ENCODE measurements at places on chromosomes 7 and 10.

DNA sequence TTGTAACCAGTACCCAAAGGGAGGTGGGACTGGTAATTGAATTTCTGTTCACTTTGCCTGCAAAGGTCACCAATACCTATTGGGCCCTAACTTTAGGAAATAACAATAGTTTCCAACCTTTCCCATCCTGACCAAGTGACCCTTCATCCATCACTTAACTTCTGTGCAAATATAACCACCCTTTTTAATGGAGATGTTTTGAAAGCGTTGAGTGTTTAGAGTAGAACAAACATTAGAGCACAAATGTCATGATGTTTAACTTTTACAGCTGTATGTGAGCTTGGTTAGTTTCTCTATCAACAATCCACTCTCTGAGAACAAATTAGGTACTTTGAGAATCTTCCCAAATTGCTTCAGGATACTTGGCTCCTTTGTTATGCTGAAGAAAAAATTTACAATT lies 66.4 kb downstream of the MET start:
- no peak for DNase-seq

- DNase-seq, result no peak
These were observed 287.3 kb downstream of the SDK1 start for GRCh38 chr7:3588341-3588740.

DNA sequence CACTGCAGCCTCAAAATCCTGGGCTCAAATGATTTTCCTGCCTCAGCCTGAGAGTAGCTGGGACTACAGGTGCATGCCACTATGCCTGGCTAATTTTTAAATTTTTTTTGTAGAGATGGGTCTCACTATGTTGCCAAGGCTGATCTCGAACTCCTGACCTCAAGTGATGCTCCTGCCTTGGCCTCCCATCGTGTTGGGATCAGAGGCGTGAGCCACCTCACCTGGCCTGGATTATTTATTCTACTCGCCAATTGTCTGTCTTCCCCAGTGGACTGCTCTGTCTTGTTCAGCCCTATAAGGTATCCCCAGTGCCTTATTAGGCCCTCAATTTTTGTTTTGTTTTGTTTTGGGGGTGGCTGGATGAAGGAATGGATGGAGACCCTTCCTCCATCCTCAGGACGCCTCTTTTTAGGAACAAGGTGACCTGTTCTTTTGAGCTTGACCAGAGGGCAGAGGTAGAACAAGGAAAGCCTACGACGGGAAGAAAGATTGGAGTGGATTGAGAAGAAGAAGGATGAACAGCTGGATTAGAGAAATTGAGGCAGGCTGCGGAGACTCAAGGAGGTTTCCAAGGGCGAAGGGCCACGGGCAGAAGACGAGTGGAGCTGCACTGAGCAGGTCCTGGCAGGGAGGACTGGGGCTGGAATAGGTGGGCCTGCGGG lies 541 bp upstream of the DENND10 start:
- no peak for DNase-seq

DNA sequence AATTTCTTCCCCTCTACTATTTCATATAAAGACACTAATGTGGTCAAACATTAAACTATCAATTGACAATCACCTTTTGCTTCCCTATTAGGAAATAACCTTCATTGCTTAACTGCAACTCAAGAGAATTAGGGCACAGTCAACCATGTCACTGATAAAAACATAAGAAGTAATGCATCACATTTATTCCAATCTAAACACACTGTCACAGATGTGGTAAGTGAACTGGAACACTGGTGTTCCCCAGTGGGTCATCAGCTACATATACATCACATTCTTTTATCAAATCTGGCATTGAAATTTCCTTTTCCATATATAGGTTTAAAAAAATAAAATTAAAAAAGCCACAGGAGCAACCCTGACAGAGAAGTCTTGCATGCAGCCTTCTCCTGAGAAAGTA lies 3.7 kb downstream of the TRIL start:
- DNase-seq, result no peak

GRCh38 chr10:69383558-69383957 lies 33.2 kb downstream of the TACR2 start:
- DNase-seq, result no peak

DNA sequence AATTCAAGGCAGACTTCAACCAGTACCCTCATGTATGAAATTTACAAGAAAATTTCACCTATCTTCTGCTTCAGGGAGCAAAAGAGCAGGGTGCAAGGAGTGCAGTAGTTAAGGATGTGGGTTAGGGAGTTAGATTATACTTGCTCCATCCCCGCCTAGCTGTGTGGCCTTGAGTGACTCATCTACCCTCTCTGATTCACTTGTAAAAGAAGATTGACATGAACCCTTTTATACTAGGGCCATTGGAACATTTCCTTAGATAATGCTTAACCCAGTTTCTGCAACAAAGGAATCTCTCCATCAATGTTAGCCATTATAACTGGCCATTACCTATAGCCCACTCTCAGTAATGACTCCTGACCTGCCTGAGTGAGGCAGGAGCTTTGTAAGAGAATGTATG lies 10.2 kb upstream of the HSPA12A start:
- DNase-seq, result no peak

DNA sequence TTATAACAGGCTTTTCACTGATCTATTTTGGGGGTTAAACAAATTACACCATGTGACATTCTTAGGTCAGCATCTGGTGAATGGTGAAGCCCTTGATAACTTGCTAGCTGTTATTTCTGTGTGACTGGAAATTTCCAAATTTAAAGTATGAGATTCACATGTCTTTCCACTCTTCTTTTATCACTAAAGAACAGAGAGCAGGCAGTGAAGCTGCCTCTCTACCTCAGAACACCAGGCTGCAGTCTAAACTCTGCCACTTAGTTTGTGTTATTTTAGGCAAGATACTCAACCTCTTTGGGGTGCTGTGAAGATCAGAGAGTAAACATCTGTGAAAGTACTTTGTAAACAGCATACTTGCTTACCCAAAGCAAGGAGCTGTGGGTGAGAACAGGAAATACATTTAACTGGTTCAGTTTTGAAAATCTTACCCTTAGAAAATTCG lies 15.5 kb upstream of the SP4 start:
- no peak for DNase-seq

DNA sequence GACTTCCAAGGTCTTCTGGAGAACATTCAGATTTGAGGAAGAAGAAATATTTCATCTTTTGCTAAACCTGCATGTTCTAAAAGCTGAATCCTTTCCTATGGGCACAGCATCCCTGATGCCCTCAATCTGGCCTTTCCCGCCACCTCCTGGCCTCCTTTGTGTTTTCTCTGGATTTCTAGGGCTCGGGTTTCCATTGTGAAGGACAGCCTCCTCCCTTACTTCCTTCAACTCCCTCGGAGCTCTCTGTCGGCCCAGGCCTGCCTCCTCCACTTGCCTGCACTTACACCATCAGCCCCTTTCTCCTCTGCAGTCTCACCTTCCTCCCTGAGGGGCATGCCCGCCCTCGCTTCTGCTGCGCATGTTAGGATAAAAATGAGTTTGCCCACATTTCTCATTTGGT lies 75.4 kb downstream of the WIPF3 start:
- no peak for DNase-seq

GRCh38 chr7:111083413-111083812 lies 7.5 kb upstream of the LRRN3 start:
- peak; percentile 43 for DNase-seq

DNA sequence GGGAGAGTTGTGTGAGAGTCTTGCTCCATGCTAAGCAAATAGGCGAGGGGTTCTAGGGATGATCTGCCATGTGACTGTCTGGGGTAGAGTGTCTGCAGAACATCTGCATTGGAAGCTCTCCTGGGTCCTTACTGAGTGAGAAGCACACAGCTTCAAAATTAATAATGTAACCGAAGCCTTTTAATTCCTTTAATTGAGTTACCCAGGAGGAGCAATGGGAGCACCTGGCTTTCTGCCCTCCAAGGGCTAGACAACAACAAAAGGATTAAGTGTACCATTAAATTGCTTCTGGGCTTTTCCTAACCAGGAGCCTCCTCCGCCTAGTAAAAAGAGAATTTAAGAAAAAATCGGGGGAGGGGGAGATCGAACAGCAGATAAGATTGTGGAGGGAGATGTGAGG lies 102.0 kb upstream of the TBX20 start:
- no peak for DNase-seq

GRCh38 chr7:142488036-142488633 lies 230.3 kb upstream of the PRSS58 start:
- DNase-seq, result no peak

DNA sequence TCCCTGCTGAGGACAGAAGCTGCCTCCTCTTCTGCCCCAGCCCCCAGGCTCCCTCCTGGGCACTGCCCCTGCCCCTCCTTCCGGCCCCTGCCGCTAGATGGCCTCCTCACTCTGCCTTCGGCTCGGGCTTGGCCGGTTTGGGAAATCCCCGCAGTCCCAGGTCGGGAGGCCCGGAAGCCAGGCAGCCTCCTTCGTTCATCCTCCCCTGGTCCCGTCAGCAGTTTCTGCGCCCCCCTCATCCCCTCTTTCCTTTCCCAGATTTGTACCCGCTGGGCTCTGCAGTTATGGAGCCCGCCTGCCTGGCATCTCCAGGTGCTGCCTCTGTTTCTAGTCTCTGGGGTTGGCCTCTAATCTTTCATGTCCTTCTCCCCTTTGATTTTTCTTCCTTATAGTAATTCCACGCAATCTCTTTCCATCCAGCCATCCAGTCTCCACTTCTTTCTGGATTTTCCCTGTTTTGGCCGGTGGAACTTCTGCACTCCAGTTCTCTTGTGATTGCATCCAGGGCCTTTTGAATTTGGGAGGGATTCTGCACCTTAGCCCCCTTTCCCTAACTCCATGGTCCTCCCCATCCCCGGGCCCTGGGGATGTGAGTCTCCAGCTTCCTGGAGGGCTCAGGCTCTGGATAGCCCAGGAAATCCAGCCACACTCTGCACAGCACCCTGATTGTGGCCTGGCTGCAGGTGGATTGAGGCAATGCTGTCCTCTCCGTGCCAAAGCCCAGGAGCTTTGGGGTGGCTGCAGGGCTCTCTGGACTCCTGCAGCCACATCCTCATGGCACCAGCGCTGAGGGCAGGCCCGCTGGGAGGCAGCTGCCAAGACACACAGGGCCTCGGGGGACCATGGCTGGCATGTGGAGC lies 3.3 kb upstream of the SHH start:
- DNase-seq, result peak; percentile 13

DNA sequence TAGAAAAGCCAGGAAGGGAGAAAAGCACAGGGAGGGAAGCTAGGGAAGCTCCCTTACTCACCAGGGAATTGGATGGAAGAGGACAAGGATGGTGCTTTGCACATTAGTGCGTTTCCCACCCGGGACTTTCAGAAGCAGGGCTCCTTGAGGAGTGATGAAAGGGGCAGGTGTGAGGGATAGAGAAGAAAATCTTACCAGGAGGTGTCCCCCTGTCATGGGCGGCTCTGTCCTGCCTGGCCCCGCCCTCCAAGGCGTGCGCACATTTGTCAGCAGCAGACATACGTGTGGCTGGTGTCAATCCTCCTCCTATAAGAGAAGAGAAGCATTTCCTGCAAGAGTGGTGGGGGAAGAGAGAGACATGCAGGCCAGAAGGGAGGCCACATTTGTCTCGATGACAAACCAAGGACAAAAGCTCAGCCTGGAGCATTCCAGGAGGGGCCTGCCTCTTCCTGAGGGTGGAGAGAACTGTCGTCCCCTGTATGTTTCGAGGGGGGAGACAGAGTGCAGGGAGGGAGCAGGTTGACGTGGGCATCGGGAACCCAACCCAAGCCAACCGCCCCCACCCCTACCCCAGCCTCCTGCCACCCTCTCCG lies 47.4 kb upstream of the COMTD1 start:
- no peak for DNase-seq

GRCh38 chr10:43931308-43931930 lies 282.7 kb upstream of the ZNF32 start:
- no peak for DNase-seq

DNA sequence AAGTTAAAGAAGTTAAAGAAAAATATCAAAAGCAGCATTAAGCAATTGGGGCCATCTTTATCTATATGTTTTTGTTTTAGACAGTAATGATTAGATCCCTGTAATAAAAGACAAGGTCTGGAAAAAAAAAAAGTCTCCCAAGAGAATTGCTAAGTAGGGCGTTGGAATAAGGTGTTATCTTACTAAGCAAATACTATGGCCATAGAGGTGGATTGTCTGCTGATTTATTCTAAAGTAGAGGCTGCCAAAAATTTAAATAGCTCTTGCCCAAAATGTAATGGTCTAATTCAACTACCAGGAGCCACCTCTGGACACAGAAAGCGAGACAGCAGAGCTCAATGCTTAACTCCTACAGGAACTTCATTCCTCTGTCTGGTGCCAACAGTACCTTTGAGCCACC lies 71.6 kb downstream of the HERPUD2 start:
- DNase-seq, result no peak

GRCh38 chr7:142263598-142264380 lies 5.9 kb upstream of the PRSS58 start:
- DNase-seq, result no peak

All from stimulated activated CD8-positive, alpha-beta memory T cell treated with anti-CD3 and anti-CD28 coated beads, Interleukin-15, amount 100 ng/mL, for 4 hours (primary cell).